ENCODE measurements at places on chromosomes 7 and 10.
A peak's percentile ranks its signal among the peaks of the same experiment; 100 is the strongest.

DNA sequence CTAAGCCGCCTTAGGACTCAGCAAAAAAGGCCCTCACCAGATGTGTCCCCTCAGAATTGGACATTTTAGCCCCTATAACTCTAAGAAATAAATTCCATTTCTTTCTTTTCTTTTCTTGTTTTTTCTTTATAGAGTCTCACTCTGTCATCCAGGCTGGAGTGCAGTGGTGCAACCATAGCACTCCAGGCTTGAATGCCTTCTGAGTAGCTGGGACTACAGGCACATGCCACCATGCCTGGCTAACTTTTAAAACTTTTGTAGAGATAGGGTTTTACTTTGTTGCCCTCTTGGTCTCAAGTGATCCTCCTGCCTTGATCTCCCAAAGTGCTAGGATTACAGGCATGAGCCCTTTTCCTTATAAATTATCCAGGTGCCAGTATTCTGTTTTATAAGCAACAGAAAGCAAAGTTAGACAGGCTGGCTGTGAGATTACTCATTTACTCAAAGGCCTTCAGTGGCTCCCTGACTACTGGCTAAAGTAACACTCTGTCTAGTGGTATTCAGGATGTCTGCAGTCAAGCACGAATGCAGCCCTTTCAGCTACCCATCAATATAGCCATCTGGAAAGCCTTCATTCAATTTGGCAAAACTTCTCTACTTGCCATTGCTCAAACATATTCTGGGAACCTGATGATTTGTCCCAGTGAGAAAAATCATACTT is 128.6 kb downstream of the ICA1 start:
- DNase-seq: no peak

- DNase-seq: no peak
Observed at GRCh38 chr7:6234384-6234783, 38.0 kb downstream of the CYTH3 start.

GRCh38 chr10:11335167-11335652 is 276.2 kb downstream of the USP6NL start:
- no peak for DNase-seq

GRCh38 chr7:25432807-25433206 is 204.5 kb upstream of the NPVF start:
- no peak for DNase-seq

- DNase-seq: no peak
Observed at GRCh38 chr7:135840591-135840990, 92.0 kb upstream of the FAM180A start.

DNA sequence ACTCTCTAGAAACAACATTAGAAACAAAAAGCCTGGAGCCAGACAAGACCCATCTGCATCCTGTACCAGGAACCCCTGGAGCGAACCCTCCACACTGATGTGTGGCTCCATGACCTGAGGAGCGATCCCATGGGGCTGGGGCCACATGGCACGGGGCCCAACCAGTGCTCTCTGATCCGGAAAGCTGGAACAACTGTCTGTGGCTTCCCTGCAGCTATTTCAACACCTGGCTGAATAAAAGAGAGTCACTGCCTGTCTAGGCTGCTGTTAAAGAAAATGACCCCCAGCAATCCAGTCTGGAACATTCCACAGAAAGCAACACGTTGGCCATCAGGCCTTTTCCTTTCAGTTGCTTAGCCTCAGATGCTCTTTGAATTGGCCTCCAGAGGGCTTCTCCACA is 20.9 kb downstream of the UROS start:
- DNase-seq: no peak

- no peak for DNase-seq
Observed at GRCh38 chr10:87866412-87866974, 3.1 kb downstream of the PTEN start.

DNA sequence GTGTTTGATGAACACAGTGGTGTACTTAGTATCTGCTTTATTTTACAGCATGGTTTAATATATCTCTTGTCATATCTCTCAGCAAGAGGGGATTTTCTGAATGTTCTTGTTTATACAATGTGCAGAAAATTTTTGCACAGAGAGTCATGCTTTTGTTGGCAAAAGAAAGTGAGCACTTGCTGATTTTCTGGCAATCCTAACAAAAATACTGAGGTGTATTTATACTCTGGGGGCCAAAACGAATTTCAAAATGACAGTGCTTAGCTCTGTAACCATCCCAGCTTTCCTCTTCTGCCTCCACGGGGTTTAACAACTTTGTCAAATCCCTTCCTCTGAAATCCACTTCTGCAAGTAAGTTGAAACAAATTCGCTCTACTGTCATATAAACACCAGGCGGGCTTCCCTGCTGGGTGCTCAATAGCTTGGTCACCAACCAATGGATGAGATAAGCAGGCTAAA is 169.2 kb downstream of the NOC3L start:
- DNase-seq: no peak

DNA sequence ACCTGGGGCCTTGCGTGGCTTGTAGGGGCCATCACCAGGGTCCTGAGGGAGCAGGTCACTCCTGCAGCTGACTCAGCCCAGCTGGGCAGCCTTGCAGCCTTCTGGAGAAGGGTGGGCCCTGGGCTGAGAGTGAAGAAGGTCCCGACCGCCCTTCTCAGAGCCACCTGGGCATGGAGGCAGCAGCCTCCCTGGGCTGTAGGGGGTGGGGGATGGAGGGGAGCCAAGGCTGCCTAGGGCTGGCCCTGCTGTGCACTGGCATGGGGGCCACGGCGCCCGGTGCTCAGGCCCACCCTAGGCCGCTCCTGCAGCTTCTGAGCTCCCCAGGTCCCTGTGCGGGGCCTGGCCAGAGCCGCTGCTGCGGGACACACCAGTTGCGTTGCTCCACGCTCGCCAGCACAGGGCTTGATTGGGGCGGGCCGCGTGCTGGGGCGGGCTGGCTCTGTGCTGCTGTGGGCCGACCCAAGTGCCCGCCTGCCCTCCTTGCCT is 63.6 kb upstream of the NKX6-2 start:
- DNase-seq: no peak

DNA sequence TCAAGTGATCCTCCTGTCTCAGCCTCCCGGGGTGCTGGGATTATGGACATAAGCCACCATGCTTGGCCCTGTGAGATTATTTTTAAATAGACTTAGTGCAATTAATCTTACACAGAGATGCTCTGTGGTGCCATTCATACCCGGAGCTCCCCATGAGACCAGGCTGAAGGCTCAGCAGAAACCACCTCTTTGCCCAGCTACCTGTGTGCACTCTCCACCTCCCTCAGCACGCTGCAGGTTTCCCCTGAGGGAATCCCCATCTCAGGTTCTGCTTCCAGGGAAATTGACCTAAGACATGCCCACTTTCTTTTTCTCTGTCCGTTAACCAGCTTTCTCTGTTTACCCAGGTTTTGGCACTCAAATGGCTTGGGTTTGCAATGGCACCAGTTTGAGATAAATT is 260.5 kb downstream of the SFMBT2 start:
- DNase-seq: no peak

DNA sequence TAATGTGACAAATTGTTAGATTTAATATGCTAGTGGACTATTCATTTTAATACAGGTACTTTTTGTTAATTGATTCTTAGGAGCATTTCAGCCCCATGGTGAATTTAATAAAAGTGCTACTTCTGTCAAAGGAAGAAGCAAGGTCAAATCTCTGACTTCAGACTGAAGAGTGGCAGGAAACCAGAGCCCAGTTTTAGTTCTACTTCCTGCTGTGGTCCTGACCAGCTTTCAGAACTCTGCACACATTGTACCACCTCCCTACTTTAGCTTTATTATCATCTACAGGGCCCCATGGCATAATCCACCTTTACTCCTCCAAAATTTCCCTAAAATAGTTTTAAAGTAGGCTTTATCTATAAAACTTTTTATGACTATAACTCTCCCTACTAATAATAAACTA is 33.7 kb downstream of the CTTNBP2 start:
- no peak for DNase-seq

DNA sequence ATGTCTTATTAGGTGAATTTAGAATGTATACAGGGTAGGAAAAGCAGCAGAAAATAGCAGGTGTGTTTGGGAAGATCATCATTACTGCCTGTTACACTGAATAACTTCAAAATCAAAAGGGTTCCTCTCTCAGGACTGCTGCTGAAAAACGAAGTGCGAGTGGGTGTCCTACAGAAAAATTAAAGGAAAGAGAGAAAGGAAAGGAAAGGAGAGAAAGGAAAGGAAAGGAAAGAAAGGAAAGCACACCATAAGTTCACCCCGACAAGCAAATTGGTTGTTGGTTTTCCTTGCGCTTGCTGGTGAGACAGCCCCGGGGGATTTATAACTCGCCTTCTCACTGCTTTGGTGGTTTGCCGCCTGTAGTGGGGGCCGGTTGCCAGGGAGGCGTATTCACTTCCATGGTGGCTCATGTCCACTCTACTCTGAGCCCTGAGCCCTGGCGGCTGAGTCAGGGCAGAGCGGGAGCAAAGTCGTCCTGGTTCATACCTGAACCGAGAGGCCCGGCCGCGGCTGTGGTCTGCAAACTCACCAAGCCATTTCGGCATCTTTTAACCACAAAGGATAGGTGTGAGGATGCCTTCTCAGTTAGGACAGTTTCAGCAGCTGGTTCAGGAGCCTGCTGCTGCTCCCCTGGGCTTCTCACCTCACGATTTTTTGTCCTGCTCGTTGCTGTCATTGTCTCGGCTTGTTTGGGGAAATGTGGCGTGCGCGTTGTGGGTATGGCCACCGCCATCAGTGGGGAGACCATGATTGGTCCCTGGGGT is 26.1 kb downstream of the INPP5A start:
- no peak for DNase-seq

GRCh38 chr7:103772171-103772773 is 217.2 kb downstream of the RELN start:
- no peak for DNase-seq

DNA sequence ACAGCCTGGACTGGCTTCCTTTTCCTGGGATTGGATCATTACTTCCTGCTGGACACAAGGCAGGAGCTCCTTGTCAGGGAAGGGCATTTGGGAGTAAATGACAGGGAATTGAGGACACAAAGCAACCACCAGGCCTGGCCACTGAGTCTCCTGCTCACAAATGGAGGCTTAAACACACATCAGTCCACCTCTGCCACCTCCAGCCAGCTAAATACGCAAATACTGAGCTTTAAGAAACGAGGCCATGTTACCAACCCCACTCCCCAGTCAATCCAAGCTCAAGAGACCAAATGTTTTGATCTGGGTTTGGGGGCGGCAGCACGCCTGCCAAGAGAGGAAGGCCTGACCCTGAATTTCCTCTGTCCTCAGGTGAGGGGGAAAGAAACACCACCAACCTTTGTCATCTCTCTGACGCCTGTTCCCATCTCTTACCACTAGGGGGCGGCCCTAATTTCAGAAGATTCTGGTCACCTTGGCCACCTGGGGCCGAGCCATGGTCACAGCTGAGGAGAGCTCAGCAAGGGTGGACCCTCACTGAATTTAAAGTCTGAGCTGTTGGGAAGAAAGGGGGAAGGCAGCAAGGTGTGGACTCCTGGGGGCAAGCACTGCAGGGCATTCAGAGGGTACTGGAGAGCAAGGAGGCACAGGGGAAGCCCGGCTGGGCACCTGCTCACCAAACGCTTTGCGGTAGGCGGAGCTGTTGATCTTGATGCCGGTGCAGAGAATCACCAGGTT is 16.5 kb downstream of the AIFM2 start:
- peak; percentile 6 for DNase-seq

- DNase-seq: no peak
Observed at GRCh38 chr10:9172276-9172675, 1117.8 kb downstream of the GATA3 start.

DNA sequence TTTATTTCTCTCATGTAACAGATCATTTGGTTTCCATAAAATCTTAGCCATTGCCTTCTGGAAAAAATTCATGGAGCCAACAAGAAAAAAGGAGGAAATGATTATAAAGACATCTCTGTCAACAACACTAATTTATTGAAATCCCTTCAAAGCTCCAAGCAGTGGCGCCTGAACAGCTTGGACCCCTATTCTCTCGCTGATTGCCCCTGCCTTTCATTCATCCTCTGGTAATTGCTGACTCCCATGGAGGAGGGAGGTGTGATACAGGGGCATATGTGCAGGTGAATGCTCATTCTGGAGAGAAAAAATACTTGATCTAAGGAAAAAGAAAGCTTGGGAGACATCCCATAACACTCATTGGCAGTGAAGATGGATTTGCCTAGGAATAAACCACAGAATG is 345.5 kb downstream of the FGFR2 start:
- no peak for DNase-seq

DNA sequence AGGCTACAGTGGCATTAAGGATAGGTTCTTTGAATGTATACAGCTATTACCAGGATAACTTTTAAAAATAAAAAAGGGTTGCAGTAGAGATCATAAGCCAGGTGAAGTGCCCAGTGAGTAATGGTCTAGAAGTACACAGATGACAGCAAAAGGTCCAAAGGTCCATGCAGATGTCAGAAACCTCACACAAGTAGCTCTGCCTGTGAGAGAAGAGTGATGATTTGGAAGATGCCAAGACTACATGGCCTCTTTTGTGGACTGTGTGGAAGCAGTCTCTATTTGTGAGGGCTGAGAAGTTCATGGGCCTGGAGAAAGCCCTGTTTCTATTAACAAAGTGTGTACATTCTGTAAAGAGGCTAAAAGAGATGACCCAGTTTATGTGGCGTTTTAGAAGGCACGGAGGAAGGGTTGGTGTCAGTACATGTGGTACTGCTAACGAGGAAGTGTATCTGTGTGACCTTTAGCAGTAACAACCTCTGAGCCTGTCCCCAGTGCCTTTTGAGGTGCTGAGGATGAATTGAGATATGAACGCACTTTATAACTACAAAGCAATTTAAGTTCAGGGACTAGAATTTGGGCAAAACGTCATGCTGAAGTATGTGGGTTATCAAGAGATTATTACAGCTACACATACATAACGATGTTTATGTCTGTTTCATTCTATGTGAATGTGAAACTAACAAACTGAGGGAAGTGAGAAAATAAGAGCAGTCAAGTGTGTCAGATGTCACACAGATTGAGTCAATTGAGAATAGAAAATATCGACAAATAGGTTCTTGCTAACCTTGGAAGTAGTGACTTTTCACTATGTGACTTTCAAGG is 7.6 kb downstream of the CYCS start:
- no peak for DNase-seq

GRCh38 chr7:26013551-26014083 is 138.4 kb upstream of the NFE2L3 start:
- peak; percentile 89 for DNase-seq

GRCh38 chr10:87782721-87783120 is 35.3 kb downstream of the ATAD1 start:
- DNase-seq: no peak

- DNase-seq: peak; percentile 59
Observed at GRCh38 chr7:158828133-158829020, 932 bp downstream of the ESYT2 start.
